ENCODE measurements at places on chromosomes 4 and X. TPM values are rescaled to one million over a fixed set of nuclear protein-coding genes. Genes with fewer than 3 reads are reported as not detected.

- no peak for DNase-seq
Measured at GRCh38 chr4:182240161-182241130, 2.8 kb upstream of the TENM3 start.

Gene BEX5
- total RNA-seq = 2.1 TPM

Gene CSAG3
- not detected for total RNA-seq

Gene GUCY1A1
- 35.6 TPM for total RNA-seq

Gene C4orf50
- 1.00 TPM for total RNA-seq
